ENCODE measurements at places on chromosomes 2 and 18.

GRCh38 chr2:239103125-239104098 lies 255.5 kb downstream of the TWIST2 start:
- no peak for DNase-seq

GRCh38 chr2:168992026-168992425 lies 39.1 kb downstream of the ABCB11 start:
- no peak for DNase-seq

DNA sequence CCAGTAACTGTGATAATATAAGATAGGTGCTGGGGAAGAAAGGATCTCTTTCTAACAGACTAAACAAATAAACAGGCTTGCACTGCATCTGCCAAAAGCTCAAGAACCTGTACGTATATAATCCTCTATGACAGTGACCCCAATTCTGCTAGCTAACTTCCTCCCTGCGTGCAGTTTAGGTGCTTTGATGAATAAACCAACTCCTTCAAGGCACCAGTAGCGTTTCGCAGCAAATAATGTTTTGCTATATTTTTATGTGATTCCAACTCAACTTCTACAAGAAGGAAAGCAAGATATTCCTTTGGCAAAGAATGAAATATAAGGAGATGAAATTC lies 135.5 kb upstream of the CHAC2 start:
- DNase-seq, result no peak

- DNase-seq, result no peak
These were observed 42.0 kb upstream of the EDAR start for GRCh38 chr2:109030870-109031475.

- DNase-seq, result no peak
These were observed 20.6 kb downstream of the IL1F10 start for GRCh38 chr2:113088213-113088992.

- no peak for DNase-seq
These were observed 10.7 kb upstream of the DYNC2LI1 start for GRCh38 chr2:43763091-43763490.

GRCh38 chr18:8800876-8801262 lies 95.5 kb downstream of the MTCL1 start:
- DNase-seq, result no peak

- no peak for DNase-seq
These were observed 20.7 kb downstream of the USP34 start for GRCh38 chr2:61450144-61450543.

DNA sequence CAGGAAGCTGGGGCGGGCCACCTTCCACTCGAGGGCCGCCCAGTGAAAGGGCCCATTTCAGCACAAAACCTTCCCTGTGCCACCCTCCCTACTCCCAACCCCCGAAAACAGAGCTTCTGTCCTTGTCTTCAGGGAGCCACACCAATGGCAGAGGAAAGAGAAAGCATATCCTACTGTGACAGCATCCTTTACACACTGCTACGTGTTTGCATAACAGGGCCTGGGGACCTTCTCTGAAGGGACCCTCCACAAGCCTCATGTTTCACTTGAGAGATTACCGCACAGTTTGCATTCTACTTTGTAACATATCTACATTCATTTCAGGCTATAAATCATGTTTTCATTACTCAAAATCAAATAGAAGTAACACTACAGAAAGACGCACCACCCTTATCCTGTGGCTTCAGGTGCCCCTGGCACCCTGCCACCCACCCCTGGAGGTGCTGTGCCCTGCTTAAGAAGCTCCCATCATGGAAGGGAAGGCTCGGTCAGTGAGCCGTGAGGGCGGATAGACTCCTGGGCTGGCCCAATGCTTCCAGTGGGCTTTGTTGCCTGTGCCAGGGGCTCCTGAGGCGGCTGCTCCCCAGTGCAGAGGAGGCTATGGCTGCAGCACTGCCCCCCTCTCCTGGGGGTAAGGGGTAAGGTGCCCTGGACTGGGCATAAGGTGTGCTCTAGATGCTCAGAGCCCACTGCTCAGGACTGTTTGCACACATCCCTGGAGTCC lies 52.0 kb downstream of the EIPR1 start:
- no peak for DNase-seq
